ENCODE measurements at places on chromosomes 7 and 10.

- DNase-seq = no peak
Observed at GRCh38 chr7:42843205-42843800, 68.6 kb downstream of the C7orf25 start.

- DNase-seq = no peak
Observed at GRCh38 chr10:100006243-100006886, 3.4 kb downstream of the DNMBP start.

DNA sequence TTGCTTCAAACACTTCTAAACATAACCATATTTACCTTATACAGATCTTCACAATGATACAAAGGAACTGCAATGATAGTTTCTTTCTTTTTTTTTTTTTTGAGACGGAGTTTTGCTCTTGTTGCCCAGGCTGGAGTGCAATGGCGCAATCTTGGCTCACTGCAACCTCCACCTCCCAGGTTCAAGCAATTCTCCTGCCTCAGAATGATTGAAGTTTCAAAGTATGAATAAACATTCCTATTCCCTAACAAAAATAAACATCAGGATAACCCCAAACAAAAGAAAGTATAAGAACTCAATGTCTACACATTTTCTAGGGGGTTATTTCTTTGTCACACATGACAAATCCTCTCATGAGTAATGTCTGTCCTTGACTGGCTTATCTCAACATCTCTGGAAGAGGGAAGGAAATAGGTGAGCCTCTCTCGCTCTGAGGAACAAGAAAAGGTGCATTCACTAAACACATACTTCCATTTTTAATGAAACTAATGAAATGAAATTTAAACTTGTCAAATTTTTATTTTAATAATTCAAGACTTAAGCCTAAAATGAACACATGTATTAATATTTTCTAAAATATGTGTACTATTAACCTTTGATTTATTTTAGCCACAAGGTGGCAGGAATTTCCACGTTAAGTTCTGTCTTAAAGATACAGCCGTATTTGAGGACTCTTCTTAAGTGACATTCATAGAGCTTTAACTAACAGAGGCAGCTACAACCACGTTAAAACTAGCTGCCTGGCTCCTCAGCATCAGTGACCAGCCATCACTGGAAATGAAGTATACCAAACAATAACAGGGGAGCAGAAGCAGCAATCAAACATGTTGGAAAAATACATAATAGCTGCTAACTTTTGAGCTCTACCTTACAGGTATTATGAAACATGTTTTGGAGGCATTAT is 58.3 kb downstream of the MALSU1 start:
- DNase-seq = no peak

DNA sequence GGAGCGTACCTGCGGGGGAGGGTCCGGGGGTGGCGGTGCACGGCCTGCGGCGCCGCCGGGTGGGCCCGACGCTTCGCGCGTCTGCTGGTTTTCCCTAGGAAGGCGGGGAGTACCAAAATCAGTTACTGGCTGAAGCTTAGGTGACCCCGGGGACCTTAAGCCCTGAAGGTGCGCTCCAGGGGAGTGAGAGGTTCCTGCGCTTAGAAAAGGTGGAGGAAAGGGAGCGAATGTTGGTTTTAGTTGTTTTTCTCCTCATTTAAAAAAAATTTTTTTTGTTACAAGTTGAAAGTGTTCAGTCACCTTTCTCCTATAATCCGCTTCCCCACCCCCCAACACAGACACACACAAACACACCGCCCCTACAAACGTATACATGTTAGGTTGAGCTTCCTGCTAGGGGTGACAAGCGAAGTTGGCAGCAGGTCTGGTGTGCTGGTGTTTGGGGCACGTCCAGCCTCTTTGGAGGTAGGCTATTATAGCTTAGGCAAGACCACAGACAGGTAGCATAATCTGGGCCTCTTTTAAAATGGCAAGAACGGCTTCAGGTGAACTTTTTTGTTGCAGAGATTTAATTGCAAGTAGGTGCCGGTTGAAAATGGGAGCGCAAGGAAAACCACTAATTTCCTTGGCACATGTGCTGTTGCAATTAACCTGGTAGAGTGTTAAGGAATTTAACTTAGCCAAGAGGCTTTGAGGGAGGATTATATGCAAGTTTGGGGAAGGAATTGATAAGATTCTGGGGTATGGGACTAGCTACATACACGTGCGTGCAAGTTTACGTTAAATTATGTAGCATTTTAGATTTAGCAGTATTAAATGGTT is 945 bp downstream of the ADD3 start:
- DNase-seq = peak; percentile 60

- no peak for DNase-seq
Observed at GRCh38 chr7:28771906-28772622, 186.1 kb downstream of the TRIL start.

DNA sequence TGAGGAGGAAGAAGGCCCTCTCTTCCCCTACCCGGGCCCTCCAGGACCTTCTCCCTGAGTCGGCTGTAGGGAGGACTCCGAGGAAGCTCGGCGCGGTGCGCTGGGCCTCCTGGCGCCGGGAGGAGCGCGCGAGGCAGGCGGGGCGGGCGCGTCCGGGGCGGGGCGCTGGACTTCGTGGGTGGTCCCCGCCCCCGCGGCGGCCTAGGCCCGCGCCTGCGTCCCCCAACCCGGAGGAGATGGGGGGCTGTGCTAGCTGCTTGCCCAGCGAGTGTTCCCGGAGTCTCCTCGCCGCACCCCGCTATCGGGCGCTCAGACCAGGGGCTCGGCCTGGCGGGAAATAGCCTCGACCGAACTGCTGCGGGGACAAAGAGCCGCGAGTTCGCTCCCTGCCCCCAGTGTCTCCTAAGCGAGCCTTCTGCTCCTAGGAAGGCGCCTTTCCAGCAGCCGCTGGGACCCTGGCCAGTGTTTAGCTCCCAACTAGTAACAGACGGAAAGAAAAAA is 19.2 kb upstream of the SMO start:
- no peak for DNase-seq

GRCh38 chr10:103284170-103284569 is 7.2 kb downstream of the INA start:
- no peak for DNase-seq

DNA sequence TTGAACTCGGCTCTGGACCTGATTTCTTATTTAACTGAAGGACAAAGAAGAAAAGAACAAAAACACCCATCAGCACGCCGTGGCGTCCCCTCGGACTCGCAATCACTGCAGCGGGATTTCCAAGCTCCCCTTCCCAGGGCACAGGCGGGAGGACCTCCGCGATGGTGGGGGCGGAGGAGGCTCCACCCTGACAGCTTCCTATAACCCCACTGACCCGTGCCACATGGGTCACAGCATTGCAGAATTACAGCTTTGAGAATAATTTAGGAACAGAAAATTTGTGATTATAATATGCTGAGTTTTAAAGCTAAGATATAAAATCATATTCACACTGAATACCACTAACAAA is 129.7 kb upstream of the SEC61G start:
- no peak for DNase-seq

DNA sequence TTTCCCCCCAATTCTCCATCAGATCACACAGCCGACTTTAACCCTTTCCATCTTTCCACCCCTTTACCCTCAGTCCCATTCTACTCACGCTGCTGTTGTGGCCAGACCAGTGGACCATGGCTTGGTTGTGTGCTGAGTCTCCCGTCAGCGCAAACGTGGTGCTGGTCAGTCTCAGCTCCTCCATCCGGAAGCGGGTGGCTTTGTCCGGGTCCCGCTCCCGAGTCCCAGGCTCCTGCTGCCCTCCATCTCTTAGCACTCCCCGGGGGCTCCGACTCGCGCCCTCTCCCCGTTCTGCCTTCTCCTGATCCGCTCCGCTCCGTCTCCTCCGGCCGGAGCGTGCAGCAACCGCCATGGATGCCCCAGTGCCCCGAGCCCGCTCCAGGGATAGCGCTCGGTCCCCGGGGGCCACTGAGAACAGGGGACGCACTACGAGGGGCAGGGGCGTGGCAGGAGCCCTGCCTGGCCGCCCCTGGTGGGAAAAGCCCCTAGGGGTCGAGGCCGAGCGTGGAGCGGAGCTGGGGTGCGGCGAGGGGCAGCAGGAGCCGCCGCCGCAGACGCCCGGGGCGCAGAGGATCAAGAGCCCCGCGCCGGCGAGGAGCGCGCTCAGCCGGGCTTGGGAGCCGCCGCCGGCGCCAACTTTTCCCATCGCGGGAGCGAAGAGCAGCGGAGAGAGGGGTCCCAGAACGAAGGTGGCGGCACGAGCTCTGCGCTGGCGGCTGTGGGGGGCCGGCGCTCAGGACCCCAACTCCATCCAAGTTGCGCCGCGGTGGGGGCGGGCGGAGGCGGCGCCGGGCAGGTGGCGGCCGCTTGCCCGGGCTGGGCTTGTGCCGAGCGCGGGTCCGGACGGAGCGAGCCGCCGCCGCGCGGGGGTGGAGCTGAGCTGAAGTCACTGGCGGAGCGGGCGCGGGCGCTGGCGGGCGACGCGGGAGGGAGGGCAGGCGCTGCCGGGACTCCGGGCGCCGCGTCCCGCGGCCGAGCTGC is at the start of gene SORCS1:
TSS of gene SORCS1 (minus strand) at position 826 of the 981 bp plus-strand sequence.
- no peak for DNase-seq

DNA sequence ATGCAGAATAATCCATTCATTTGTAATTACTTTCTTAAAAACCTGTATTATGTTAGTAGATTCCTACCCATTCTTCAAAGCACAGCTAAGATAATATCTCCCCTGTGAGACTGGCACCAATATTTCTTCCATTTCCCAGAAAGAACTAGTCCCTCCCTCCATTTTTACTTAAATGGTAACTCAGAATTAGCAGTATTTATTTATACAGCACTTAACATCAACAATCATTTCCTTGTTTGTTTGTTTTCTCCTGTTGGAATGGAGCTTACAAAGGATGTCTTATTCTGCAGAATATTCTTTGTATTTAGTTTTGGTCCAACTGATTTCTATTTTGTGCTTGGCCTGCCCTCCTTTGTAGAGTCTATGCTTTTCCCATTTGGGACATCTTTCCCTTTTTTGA is 32.1 kb upstream of the PTPN12 start:
- no peak for DNase-seq
